ENCODE measurements at places on chromosomes 7 and 10. TPM values are rescaled to one million over a fixed set of nuclear protein-coding genes. Genes with fewer than 3 reads are reported as not detected.

DNA sequence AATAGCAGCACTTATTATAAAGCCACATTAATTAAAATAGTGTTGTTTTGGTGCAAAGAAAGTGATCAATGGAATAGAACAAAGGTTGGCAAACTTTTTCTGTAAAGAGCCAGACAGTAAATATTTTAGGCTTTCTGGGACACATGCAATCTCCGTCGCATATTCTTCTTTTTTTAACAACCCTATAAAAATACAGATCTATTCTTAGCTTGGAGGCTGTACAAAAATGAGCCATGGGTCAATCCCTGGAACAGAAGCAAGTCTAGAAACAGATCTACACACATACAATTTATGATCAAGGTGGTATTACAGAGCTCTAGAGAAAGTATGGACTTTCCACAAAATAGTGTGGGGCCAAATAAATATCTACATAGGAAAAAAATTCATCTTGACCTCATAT, 71.8 kb downstream of the ARHGAP21 start:
- no peaks in the 10 kb centered on the region for H3K27me3 ChIP-seq
- peaks cover 15% of the 10 kb centered on the region for H3K4me1 ChIP-seq
- no peak for DNase-seq
- no peak overlapping the region for H3K27ac ChIP-seq
- H3K4me3 ChIP-seq = no peak overlapping the region

DNA sequence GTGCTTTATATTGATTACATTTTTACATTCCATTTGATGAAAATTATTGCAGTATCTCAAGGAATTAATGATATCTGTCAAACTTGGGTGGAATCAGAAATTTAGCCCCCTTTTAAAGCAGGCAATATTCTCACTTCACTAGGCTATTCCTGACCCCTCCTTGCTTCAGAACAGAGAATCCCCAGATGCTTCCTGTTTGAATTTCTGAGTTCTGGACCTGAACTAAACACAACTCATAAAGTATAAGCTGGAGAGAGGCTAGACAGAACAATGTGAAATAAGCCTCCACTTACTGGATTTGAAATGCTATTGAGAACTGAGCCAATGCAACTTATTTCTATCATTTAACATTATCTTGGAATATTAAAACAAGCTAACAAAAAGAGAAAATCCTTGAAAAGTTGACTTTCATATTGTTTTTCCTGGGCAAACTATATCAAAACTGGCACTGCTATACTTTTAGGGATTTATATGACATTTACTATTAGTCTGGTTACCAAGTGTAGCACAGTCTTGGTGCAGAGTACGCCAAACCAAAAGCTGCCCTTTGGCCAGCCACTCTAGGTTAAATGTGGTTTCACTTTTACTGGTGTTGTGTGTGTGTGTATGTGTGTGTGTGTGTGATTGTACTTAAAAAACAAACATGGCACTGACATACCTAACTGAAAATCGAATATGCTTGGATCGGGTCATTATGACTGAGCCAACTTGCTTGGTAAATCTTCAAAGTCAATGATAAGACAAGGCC, 19.0 kb upstream of the AGMO start:
- H3K27me3 ChIP-seq = no peaks in the 10 kb centered on the region
- no peaks in the 10 kb centered on the region for H3K36me3 ChIP-seq

- H3K4me3 ChIP-seq = no peak overlapping the region
- DNase-seq = no peak
- H3K27ac ChIP-seq = no peak overlapping the region
Observed at GRCh38 chr10:76641215-76641614, 996.4 kb downstream of the KCNMA1 start.

DNA sequence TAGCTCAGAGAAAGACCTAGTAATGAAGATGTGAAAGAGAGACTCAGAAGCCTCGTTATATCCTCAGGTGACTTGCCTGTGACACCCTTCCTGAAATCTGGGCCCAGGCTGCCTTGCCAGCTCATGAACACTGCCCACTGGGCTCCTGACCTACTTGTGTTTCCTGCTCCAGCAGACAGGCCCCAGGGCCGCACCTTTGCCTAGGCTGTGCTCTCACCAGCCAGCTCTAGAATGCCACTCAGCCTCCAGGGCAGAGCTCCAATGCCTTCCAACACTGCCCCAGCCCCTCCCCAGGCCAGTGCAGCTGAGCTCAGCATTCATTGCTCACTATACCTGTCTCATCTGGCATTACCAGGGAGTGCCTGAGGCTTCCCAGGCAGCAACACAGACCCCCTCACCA, 94.3 kb downstream of the DLG5 start:
- H3K4me1 ChIP-seq = peaks cover 17% of the 10 kb centered on the region
- no peak overlapping the region for H3K4me3 ChIP-seq
- DNase-seq = no peak
- H3K36me3 ChIP-seq = peaks cover 4% of the 10 kb centered on the region
- H3K27me3 ChIP-seq = no peaks in the 10 kb centered on the region

GRCh38 chr10:29588629-29589421, 45.9 kb downstream of the SVIL start:
- peaks cover 10% of the 10 kb centered on the region for H3K4me1 ChIP-seq
- no peak for DNase-seq
- H3K4me3 ChIP-seq = no peak overlapping the region
- H3K27me3 ChIP-seq = no peaks in the 10 kb centered on the region

- no peak overlapping the region for H3K4me3 ChIP-seq
- no peaks in the 10 kb centered on the region for H3K36me3 ChIP-seq
- no peak overlapping the region for H3K27ac ChIP-seq
Observed at GRCh38 chr7:24521917-24522623, 51.2 kb upstream of the PALS2 start.

- no peak overlapping the region for H3K27ac ChIP-seq
- H3K4me3 ChIP-seq = no peak overlapping the region
- H3K4me1 ChIP-seq = no peaks in the 10 kb centered on the region
- H3K27me3 ChIP-seq = no peaks in the 10 kb centered on the region
- H3K36me3 ChIP-seq = no peaks in the 10 kb centered on the region
- DNase-seq = no peak
Observed at GRCh38 chr10:59036311-59037017, 140.0 kb upstream of the PHYHIPL start.

DNA sequence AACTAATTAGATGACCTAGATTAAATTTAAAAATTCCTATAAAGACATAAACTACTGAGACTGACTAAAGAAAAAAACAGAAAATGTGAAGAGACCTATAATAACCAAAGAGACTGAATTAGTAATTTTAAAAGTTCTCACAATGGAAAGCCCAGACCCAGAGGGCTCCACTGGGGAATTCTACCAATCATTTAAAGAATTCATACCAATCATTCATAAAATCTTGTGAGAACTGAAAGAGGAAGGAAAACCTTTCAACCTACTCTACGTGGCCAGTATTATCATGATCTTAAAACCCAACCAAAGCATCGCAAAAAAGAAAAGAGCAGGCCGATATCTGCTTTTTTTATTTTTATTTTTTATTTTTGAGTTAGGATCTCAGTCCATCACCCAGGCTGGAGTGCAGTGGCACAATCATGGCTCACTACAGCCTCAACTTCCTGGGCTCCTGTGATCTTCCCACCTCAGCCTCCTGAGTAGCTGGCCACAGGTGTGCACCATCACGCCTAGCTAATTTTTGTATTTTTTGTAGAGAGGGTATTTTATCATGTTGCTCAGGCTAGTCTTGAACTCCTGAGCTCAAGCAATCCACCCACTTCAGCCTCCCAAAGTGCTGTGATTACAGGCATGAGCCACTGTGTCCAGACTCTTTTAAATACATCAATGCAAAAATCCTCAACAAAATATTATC, 48.6 kb downstream of the DGKI start:
- no peaks in the 10 kb centered on the region for H3K36me3 ChIP-seq
- H3K27ac ChIP-seq = no peak overlapping the region
- H3K4me3 ChIP-seq = no peak overlapping the region
- DNase-seq = no peak
- H3K4me1 ChIP-seq = no peaks in the 10 kb centered on the region

DNA sequence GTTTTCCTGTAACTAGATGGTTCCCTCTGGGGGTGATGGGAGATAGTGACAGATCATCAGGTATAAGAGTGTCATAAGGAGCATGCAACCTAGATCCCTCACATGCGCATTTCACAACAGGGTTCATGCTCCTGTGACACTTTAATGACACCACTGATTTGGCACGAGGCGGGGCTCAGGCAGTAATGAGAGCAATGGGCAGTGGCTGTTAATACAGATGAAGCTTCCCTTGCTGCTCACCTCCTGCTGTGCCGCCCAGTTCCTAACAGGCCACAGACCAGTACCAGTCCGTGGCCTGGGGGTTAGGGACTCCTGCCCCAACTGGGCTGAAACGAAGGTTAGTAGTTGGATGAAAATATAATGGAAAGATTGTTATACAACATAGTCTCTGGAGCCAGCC, 201.6 kb upstream of the LRRN3 start:
- peaks cover 3% of the 10 kb centered on the region for H3K36me3 ChIP-seq
- peaks cover 9% of the 10 kb centered on the region for H3K4me1 ChIP-seq
- no peak for DNase-seq
- no peak overlapping the region for H3K4me3 ChIP-seq
- H3K27me3 ChIP-seq = no peaks in the 10 kb centered on the region
- no peak overlapping the region for H3K27ac ChIP-seq

DNA sequence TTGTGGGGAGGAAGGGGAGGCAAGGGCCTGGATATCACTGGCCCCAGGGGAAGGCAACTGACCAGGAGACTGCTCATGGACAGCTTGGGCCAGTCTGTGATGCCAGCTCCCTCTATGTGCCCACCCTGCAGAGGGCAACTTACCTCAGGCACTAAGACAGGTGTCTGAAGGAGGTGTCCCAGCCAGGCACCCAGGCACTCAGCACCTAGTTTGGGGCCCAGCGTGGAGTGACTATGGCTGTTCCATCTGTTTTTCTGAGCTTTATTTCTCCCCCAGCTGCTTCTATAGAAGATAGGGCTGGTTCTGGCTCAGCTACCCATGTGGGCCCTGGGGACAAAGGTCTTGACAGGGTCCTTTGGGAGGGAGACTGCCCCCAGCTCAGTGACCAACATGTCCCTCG, 150.6 kb upstream of the PCBD1 start:
- no peak overlapping the region for H3K27ac ChIP-seq
- DNase-seq = no peak
- no peaks in the 10 kb centered on the region for H3K4me1 ChIP-seq
- no peaks in the 10 kb centered on the region for H3K36me3 ChIP-seq
- no peak overlapping the region for H3K4me3 ChIP-seq

DNA sequence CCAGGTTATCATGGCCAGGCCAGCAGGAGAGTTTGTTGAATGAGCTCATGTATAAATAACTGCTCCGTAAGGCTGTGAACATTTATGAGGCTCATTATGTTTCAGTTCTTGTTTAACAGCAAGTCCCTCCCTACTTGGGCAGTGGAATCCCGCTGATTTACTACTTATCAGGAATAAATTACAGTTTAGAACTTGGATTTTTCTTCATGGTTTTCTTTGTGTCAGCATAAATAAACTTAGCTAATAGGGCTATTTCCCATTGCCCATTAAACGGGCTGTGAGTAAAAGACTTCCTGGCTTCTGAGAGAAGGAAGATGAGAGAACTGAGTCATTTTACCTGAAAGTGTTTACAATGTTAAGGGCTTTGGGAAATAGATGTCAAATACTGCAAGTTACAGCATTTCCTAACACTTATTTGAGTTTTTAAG, 701.6 kb upstream of the ANKRD30A start:
- H3K27me3 ChIP-seq = no peaks in the 10 kb centered on the region
- no peaks in the 10 kb centered on the region for H3K36me3 ChIP-seq
- DNase-seq = no peak
- no peak overlapping the region for H3K4me3 ChIP-seq

GRCh38 chr7:6157685-6158423, 114.6 kb downstream of the CYTH3 start:
- H3K27ac ChIP-seq = no peak overlapping the region
- DNase-seq = no peak
- H3K36me3 ChIP-seq = peaks cover 45% of the 10 kb centered on the region
- H3K4me3 ChIP-seq = no peak overlapping the region

DNA sequence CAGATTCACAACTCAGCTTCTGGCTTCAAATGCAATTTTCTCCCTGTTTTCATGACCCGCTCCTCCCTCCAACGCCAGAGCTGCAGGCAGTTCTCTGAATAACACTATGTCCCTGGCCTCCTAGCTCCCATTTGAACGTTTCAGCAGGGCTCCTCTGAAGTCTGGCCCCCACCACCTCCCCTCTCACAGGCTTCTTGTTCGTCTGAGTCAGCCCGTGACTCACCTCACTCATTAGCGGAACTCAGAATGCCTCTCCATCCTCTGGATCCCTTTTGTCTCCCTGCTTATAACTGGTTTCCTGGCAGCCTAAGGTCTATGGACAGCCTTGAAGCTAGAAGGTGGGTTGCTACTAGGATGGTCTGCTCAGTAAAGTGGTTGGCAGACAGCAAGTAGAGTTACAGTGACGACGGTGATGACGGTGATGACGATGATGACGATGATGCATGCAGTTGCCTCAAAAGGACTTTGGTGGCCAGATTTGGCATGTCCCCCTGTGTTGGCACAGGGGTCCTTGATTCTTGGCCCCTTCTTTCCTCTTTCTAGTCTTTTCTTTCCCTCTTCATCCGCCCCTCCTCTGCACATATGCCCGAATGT, 83.3 kb upstream of the MKLN1 start:
- H3K36me3 ChIP-seq = no peaks in the 10 kb centered on the region
- no peak for DNase-seq
- H3K27me3 ChIP-seq = peaks cover 3% of the 10 kb centered on the region
- no peak overlapping the region for H3K4me3 ChIP-seq
- peaks cover 3% of the 10 kb centered on the region for H3K4me1 ChIP-seq

- peaks cover 11% of the 10 kb centered on the region for H3K27me3 ChIP-seq
- H3K36me3 ChIP-seq = no peaks in the 10 kb centered on the region
- DNase-seq = no peak
- no peak overlapping the region for H3K27ac ChIP-seq
- no peaks in the 10 kb centered on the region for H3K4me1 ChIP-seq
Observed at GRCh38 chr10:33421789-33422462, 87.5 kb upstream of the NRP1 start.

DNA sequence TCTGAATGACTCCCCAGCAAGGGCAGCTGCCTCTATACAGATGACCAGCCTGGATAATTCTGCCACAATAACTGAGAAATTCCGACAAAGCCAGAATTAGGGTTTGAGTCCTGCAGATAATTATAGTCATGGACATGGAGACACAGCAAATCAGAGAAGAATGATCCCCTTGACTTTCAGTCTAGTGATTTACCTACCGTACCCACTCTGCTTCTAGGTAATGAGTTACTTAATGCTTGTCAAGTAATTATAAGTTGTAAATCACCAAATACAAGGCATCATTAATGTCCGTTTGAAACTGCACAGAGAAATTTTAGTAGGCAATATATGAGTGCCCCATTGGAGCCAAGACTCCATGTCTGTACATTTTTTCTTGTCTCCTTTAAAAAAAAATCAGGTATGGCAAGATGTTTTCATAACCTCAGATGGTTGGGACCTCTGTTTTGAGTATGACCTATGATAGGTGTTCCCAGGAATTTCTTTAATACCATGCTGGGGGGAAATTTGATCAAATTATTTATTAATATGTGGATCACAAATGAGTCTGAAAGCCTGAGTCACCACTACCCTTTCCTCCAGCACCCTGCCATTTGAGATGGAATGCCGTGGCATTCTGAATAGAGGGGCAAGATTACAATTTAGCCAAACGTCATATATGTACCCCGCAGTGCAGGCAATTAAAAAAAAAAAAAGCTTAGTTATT, 5.5 kb upstream of the ARID5B start:
- no peaks in the 10 kb centered on the region for H3K36me3 ChIP-seq
- H3K4me1 ChIP-seq = peaks cover 36% of the 10 kb centered on the region
- H3K27me3 ChIP-seq = no peaks in the 10 kb centered on the region

Gene GIMAP1
- 4.9 TPM for total RNA-seq

Gene POM121C
- 93.6 TPM for total RNA-seq

Gene KCNMA1
- not detected for total RNA-seq

Gene AGAP6
- 26.9 TPM for total RNA-seq

Gene PRTFDC1
- 0.50 TPM for total RNA-seq

Gene OR2A42
- total RNA-seq = not detected

Gene ARL5B
- total RNA-seq = 17.5 TPM

Gene SORBS1
- 0.66 TPM for total RNA-seq

Gene POU6F2
- total RNA-seq = 0.17 TPM
